Stimulated activated effector memory CD8-positive, alpha-beta T cell treated with anti-CD3 and anti-CD28 coated beads, Interleukin-12 subunit alpha, Interleukin-12 subunit beta, amount 100 ng/mL, for 72 hours (primary cell): ENCODE measurements at places on chromosomes 3 and 15.

DNA sequence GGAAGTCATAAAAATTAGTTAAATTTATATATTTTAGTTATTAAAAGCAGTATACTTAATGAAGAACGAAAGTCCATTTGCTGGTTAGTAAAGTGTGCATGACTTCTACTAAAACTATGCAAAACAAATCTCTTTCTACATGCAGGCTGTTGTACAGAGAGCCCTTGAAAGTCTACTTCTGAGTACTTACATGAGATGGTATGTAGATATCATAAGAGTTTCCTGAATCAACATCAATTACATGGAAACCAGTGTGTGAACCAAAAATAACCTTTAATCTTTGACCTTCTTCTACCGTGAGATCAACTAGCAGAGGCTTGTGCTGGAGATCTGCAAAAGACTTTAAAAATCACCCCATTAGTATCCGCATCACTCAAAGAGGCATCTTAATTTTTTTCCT, 42.1 kb upstream of the SLC2A2 start:
- no peak for DNase-seq

DNA sequence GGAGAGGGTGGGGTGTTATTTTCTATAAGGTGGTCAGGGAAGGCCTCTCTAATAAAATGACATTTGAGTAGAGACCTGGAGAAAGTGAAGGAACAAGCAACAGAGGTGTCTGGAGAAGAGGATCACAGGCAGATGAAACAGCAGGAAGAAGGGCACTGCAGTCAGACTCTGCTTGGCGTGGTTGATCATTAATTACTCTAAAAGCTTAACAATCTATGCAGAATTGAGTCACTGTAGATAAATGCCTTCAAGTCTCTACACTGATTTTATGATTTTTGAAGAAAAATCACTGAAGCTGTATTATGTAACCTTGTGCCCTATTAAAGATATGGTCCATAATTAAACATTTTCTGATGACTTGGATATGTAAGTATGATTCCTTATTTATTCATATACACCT, 114.2 kb downstream of the TNIK start:
- no peak for DNase-seq

- no peak for DNase-seq
Measured at GRCh38 chr15:75646112-75646943, 1.4 kb upstream of the SNX33 start.

DNA sequence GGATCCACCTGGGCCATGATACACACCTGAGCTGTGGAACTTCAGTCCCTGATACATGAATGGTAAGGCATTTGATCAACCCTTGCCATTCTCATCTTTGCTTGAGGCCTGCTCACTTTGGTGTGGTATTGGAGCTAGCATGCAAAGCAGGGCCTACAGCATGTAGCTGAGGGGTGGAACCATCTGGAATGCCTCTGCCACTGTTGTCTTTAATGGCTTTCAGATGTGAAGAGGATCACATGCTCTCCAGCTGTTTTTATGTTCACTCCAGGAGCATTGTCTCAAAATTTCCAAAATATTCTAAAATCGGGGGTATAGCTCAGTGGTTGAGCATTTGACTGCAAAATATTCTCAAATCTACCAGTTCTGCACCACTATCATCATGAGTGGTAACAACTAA, 64.4 kb upstream of the PHLDB2 start:
- DNase-seq: no peak

DNA sequence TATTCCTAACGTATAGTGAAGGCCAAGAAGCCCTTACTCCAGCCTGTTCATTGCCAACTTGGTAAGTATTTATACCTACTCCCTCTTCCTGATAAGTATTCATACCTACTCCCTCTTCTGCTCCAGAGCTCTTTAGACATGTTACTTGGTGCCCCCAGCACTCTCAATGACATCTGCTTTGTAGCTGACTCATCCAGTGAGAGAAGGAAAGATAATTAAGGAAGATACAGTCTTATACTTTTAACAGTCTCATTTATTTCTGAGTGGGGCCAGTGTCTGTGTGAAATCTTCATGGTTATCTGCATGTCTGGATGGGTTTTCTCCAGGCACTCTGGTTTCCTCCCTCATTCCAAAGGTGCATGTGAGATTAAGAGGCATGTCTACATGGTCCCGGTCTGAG, 698.7 kb downstream of the FHIT start:
- DNase-seq: no peak

DNA sequence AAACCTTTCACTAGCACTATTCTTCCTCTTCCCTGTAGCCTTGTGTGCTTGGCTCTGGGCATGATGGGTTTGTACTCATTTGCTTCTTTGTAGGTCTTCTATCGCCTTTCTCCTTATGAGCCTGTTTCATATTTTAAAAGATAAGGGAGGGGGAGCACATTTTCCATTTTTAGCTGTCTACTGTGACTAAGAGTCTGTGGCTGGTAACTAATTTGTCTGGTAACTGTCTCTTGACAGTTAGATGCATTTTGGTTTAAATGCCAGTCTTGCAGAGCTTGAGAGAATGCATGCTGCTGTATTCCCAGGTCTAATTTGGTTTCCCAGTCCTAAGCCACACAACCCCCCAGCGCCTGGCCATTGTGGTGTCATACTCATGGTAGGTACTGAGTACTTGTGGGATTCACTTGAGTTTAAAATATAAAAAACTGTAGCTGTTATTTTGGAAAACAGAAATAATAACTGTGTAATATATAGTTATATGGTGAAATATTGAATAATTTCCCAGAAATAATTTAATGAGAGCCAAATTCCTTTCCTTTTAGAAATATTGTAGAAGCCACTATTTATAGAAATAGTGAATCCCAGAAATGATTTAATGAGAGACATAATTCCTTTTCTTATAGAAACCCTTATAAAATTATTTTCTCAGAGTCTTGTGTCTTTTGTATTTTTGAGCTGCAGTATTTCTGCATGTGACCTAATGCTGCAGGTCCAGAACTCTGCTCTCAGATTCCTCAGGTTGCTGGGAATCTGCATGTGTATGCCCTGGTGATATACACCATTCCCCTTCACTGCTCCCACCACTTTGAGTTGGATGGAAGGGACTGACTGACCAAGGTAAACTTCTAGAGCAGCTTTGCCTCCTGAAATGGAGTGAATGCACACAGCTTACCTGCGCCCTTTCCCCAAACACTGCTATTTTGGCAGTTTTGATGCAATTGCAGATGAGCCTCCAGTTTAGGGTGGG, 13.9 kb upstream of the GPR171 start:
- DNase-seq: no peak

DNA sequence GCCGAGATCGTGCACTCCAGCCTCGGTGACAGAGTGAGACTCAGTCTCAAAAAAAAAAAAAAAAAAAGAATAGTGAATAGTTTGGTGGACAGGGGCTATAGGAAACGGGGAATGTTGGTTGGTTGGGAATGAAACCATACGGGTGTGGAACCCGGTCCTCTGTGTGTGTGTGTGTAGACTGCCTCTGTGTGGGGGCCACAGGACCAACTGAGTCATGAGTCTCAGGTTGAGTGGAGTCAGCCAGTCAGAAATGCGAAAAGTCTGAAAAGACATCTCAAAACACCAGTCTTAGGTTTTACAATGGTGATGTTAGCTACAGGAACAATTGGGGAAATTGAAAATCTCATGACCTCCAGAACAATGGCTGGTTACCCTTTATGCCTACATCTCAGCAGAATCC, 44.5 kb downstream of the ZDHHC19 start:
- no peak for DNase-seq

DNA sequence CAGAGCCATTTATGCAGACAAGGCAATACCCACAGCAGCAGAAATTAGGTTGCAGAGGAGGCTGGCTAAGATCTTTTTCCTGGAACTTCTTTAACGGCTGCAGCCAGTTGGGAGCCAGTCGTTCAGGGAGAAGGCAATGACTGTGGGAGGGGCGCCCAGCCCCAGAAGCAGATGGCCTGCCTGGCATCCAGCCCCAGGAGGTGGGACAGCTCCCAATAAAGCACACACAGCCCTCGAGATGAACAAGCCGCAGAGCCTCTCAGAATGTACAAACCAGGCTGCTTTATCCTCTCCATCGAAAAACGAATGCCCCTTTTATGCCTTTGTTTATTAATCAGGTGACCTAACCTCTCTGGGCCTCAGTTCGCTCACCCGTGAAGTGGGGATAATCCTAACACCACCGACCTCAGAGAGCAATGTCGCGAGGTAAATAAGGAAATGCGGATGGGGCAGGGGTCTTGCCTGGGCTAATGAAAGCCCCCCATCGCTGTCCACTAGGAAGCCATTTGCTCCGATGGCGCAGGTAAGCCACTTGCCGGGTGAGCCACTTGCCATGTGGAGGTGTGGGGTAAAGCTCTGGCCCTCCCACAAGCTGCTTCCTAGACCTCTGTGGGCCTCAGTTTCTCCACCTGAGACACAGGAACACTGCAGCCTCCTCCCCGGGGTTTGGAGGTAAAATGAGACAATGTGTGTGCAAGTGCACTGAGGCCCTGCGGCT, 35.8 kb downstream of the MGLL start:
- DNase-seq: no peak

GRCh38 chr3:189331002-189331418, 159.2 kb downstream of the TPRG1 start:
- no peak for DNase-seq

GRCh38 chr15:59172289-59172901, 34.2 kb upstream of the LDHAL6B start:
- DNase-seq: no peak

DNA sequence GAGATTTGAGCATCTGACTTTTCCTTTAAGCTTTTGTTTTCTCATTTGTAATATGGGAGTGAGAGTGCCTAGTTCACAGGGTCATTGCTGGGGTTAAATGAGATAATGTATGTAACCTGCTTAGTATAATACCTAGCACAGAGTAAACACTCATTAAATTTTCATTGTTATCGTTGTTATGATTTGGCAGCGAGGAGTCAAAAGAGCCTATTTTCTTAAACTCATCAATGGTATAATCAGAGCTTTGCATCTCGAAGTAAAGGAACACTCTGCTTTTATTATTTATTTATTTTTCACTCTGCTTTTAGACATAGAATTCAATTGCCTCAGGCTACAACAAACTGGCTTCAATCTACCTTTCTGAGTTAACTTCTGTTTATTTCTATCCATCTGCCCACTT, 52.8 kb downstream of the LPP start:
- no peak for DNase-seq

- no peak for DNase-seq
Measured at GRCh38 chr15:90864507-90864906, 3.9 kb upstream of the FURIN start.

DNA sequence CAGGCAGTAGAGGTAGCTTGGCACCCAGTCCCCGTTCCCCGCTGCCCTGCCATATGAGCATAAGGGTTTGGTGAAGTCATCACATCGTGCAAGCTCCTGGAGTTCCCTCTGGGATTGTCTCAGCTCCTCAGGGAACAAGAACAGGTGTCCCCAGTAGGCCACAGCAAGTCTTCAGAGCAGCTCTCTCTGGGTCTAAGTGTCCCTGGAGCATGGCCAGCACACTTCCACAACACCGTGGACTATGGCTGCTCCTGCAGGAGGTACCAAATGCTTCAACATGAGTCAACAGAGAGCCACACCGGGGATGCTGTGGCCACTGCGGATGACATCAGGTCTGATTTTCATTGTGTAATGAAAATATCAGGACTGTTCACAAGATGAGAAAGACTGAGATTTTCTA, 23.1 kb downstream of the ABHD6 start:
- DNase-seq: no peak

DNA sequence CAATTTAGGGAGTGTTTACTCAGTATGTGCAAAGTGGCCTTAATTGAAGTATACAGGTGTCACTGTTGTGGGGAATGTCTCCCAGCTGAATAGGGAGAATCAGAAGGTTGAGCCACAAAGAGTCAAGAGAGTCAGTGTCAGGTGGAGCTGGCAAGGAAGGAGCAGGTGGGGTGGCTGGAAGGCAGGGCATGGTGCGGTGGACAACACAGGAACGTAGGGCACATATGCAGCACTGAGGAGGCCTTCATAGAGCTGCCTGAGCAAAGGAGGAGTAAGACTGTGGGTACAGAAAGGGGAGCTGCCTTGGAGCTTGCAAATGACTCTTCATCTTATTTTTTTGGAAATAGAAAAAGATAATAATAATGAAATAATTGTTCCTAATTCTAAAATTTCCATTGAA, 20.0 kb downstream of the ARHGEF3 start:
- DNase-seq: no peak

DNA sequence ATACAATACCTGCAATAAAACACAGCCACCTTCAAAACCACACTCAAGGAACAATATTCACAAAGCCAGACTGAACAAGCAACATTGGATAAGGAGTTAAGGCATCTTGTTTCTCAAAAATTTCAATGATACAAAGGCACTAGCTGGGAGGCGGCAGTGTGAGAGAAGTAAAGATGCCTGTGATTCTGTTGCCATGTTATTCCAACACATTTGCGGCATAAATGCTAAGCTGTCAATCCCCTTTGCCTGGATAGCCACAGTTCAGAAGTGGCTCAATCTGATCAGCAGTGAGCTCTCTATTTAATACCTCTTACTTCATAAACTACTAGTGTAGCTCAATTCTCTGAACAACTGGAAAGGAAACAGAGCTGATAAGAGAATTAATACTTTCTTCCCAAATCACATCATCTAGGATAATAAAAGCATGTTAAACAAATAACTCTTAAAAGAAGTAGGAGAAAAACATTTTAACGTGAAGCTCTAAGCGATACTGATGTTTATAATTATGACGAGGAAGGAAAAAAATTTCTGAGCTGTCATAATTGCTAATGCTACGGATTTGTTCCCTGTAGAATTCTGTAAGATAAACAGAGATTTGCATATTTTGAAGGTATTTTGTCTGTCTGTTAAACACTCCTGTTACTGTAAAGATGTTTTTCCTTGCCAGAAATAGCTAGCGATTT, 358.4 kb downstream of the FOXP1 start:
- no peak for DNase-seq

DNA sequence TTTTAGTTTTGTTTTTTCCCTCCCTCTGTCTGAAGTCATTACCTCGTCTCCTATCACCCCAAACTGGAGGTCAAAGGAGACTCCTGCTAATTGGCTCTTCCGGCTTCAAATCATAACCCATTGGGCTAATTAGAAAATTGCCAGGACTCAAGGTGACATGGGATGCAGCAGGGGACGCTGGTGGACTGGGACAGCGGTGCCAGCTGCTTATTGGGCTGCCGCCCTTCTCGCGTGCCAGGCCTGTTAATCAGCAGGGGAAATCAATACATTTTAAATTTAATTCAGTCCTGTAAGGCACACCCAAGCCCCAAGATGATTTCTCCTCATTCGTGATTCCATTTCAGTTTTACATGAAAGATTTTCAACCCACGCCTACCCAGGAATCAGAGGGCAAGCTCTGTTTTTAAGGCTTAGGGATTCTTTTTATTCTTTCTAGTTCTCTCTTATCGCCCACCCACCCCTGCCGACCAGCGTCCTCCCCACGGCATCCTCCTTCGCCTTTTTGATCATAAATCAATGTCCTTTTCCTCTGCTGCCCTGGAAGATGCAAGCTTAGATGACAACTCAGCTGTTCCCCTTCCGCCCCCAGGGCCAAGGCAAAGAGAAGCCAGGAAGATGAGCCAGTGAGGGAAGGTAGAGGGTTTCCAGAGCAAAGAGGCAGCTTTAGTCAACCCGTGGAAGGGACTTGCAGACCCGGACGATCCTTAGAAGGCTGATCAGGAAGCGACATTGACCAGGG, 329.6 kb downstream of the UACA start:
- no peak for DNase-seq

- no peak for DNase-seq
Measured at GRCh38 chr15:100100926-100101325, 240.8 kb downstream of the ADAMTS17 start.
